ENCODE measurements at places on chromosomes 6 and 20.

DNA sequence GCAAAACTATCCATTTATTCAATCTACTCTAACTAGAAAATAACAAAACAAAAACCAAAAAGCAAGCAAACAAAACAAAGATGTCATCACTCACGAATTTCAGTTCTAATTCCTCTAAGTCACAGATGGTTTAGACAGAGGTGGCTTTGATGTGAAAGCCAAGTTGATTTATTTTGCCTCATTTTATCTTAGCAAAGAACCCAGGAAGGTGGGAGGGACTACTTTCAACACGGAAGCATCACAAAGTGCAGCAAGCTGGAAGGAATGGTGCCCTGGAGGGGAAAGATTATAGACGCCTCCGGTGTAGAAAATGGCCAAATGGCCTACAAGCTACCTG, 88.4 kb downstream of the LAMP5 start:
- no peak for DNase-seq

DNA sequence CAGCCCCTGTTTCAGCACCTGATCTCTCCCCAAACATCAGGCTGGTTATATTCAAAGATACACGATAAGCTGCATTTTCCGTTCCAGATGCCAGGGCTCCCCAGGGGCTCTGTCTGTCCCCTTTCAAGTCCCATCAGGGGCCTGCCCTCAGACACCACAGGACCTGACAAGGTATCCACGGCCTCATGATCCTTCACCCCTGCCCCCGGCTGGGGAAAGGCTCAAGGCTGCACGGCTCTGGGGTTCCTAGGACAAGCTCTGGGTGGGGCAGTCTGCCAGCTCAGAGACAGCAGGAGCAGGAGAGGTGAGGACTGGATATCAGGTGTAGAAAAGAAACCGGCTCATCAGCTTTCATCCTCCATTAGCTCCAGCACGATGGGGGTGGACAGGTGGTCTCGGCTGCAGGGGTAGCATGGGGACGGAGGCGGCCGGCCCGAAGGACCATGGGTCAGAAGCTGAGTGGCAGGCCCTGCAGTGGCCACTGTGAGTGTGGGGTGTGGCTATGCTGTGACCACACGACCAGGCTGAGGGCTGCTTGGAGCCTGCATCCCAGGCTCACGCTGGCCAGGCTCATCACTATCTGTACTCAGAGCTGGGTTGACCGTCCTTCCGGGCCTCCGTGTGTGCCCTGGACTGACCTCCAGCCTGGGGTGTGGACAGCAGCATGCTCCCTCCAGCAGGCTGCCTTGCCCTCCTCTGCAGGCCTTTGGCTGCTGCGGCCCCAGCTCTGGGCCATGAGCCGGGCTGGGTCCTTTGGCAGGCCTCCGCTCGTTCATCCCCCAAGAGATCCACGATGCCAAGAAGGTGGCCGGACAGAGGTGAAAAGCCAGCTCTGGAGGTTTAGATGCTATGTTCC, 386.2 kb downstream of the THBS2 start:
- no peak for DNase-seq

DNA sequence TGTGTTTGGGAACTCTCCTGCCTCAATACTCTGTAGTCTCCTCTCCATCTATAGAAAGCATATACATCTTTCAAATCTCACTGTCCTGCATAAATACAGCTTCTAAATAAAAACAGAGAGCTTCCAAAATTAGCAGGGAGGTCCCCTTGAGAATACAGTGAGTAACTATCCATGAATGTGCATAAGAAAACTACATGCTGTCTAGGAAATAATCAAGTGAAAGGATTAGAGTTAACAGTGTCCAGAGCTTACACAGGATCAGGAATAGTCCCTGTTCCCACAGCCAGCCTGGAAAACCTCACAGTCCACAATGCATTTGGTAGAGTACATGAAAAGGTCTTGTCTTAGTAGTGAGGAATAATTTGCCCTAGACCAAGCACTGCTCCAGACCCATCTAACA, 123.0 kb upstream of the POU3F2 start:
- DNase-seq, result no peak

GRCh38 chr6:29478740-29479139, 9.0 kb downstream of the MAS1L start:
- DNase-seq, result no peak

GRCh38 chr6:79627422-79627821, 3.7 kb upstream of the SH3BGRL2 start:
- no peak for DNase-seq
